HEK293T (cell line): ENCODE measurements at places on chromosomes 6 and 20.

GRCh38 chr20:48933017-48933766, 11.7 kb downstream of the ARFGEF2 start:
- DNase-seq = no peak

DNA sequence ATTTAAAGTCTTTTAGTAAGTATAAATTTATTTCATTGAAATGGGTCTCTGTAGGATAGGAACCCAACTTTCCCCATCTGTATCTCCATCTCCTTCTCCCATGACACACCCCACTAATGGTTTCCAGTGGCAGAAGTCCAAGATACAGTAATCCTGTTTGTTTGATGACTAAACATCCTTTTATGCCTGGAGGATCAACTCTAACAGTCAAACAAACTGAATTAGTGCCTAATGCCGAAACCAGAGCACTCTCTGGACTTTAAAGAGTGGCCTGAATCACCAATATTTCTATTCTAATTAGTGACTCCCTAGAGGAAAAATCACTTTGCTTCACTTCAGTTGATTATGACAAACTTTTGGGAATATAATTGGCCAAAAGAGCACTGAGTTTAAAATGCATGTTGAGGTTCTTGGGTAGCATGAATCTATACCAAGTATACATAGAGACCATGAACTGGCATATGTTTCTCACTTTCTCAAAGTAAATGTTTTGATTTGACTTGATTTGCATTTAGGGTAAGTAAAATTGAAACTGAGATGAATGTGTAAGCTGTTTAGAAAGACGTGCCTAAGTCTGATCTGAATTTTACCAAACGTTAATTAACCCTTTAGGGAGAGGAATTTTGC, 776.4 kb upstream of the NRSN1 start:
- no peak for DNase-seq

DNA sequence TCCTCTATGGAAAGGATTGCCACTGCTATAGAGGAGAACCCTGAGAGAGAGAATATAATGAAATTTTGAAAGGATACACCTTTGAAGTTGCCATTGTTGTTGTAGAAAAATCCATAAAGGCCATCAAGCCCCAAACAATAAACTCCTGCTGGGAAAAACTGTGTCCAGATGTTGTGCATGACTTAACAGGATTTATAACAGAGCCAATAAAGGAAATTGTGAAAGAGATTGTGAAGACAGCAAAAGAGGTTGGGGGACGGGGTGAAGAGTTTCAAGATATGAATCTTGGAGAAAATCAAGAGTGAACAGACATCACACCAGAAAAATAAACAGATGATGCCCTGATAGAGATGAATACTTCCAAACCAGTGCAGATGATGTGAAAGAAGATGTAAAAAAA, 396.4 kb downstream of the BCKDHB start:
- DNase-seq = no peak

DNA sequence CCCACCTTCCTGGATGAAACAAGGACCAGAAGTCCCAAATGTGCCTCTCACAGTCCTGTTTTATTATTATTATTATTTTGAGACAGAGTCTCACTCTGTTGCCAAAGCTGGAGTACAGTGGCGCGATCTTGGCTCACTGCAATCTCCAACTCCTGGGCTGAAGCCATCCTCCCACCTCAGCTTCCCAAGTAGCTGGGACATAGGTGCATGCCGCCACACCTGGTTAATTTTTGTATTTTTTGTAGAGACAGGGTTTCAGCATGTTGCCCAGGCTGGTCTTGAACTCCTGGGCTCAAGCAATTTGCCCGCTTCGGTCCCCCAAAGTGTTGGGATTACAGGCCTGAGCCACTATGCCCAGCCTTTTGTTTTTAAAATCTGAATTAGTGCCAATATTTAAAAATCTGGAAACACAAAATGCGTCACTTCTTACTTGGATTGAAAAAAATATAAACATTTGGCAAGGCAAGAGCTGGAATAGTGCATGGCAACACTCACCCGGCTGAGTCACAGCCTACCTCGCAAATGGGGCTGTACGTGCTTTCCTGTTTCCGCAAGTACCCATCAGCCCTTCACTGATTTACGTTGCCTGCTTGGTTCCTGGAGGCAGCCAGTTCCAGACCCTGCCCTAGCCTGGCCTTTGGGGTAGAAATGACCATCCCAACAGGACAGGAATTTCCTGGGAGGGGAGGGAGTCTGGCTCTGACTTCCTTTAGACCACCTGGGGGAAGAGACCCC, 6.3 kb downstream of the SDCBP2 start:
- no peak for DNase-seq

DNA sequence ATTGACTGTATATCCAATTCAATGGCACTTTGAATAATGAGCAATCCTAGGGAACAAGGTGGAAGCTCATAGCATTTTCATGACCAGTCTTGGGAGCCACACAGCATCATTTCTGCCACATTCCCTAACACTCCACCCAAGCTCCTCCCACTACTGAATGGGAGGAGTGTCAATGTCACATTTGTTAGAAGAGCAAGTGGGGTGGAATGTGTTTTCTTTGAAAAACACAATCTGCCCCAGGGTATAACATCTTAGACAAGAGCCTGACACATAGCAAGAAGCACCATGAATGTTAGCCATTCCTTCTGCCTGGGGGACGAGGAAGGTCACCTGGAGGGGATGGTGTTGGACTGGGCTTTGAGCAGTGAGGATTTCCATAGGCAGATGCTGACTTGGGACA, 258.3 kb upstream of the PMEPA1 start:
- DNase-seq = no peak

GRCh38 chr6:109769213-109769612, 78.1 kb downstream of the FIG4 start:
- DNase-seq = no peak

DNA sequence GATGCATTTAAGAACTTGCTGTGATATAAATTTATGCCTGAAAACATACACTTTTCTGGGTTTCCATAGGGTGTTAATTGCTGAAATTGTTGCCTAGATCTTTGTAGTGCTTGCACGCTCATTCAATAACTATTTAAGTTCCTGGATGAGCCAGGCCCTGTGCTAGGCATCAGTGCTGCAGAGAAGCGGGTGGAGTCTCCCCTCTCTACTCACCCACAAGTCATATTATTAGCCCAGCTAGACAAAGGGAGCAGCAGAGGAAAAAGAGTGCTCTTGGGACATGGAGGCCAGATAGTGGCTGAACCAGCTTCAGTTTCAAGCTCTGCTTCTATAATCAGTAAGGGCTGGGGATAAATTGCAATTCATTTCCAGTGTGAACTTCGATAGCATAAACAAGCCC, 329.1 kb downstream of the TFAP2B start:
- DNase-seq = no peak

GRCh38 chr20:7362601-7363000, 577.7 kb downstream of the HAO1 start:
- DNase-seq = no peak

DNA sequence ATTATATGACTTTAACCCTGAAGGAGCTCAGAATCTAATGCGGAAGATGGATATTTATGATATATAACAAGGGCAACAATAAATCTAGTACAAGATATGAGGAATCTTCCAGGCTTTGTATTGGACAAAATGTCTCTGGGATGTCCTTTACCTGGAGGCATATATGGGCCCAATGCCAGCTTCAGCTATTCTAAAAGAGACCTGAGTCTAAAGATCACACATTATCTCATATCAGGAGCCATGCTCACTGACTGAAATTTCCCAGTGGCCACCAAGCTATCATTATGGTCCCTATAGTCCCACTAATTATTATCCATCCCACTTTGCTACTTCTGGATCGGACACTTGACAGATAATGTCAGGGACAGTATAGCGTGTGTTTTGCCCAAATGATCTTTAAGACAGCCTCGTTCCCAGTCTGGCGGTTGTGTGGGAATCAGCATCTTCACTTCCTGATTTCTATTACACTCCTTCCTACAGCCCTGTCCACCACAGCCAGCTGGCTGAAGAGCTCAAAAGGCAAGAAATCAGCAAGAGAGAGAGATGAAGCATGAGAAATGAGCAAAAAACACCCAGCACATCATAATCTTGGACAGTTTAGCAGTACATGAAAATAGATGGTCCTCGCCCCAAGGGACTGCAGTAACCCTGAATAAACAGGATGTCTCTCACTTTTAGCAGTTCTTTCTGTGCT, 34.9 kb downstream of the KLHL31 start:
- DNase-seq = no peak

DNA sequence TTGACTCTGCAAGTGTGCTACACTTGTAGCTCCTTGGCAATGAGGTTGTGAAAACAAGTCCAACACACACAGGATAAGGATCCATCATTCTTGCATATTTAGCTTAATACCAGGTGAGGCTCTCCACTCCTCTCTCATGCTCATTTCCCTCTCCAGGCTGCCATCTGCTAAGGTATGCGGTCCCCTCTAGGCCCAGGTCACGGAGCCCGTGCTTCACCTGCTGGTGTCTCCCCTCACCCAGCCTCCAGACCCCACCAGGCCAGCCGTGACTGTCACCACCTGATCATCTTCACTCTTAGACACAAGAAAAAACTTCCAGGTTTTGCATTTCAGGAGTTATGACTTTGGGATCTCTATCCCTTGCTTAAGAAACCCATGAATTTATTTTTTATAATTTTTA, 14.2 kb upstream of the NCR2 start:
- DNase-seq = no peak

DNA sequence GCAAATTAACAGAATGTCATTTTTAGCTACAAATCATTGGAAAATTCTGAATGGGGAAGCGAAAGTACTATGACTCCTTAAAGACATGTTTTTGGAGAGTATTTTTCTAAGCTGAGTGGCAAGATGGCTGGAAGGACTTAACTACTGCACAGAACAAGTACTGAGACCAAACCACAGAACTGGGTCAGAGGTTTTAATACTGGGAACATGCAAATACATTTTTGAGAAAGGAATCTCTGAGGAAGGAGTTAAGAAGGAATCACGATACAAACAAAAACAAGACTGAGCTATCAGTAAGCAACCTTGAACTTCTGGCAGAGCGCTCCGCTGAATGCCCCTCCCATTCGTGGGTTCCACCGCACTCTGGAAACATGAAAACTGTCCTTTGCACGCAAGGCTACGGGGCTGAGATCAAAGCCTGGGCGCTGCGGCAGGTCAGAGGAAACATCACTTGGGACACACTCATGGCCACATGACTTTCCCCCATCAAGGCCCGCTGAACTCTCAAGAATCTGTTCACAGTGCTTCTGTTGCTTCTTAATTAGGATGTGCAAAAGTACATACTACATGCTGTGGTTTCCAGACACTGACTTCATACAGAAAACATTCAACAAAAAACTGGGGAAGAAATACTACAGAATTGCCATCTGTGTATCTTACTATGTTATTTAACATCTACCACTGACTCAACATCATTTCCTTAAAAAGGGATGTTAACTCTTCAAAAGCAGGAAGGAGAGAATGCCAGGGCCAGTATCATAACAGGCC, 27.8 kb downstream of the SLC23A2 start:
- no peak for DNase-seq

DNA sequence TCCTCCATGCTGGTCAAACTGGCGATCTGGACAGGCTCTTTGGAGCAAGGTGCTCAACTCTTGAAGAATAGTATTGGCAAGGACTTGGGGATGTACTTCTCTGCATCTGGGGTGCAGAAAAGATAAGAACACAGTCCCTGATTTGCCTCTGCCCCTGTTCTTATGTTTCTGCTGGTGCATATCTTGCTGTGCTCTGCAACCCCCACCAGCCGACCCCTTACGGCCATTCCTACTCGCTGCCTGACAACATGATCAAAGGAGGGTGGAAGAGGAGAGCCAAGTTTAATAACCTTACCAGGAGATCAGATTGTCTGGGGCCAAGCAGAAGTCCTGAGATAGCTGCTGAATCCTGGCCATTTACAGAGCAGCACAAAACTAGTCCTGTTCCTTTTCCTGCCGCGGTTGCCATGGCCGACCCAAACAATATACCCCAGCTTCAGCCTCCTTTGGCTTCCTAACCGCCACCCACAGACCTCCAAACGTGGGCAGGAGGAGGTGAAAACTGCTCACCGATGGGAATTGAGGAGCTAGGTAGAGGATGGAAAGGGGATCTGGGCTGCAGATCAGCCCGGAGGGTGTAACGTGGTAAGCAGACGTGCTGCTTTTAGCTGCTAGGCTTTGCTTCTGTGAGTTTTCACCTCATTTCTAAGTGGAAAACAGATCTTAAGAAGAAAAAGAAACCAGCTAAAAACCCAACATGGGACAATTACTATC, 60.9 kb downstream of the ATXN1 start:
- no peak for DNase-seq

DNA sequence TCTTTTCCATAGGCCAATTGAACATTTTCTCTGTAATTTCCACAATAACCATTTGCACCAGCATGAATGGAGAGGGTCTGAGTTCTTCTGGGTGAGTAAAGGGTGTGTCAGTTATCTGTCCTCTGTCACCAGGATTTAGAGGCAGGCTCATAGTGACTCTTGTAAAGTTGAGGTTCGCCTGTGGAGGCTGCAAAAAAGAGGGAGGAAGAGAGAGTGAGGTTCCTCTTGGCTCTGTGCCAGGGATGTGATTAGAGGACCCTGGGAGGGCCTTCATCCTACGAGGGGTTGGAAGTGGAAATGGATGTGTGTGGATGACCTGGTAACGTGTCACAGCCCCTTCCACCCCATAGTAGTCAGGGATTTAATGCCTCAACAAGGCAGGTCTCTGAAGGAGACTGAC, 242.0 kb downstream of the ESR1 start:
- no peak for DNase-seq

- DNase-seq = no peak
Observed at GRCh38 chr6:31905041-31905440, 3.2 kb upstream of the ZBTB12 start.

DNA sequence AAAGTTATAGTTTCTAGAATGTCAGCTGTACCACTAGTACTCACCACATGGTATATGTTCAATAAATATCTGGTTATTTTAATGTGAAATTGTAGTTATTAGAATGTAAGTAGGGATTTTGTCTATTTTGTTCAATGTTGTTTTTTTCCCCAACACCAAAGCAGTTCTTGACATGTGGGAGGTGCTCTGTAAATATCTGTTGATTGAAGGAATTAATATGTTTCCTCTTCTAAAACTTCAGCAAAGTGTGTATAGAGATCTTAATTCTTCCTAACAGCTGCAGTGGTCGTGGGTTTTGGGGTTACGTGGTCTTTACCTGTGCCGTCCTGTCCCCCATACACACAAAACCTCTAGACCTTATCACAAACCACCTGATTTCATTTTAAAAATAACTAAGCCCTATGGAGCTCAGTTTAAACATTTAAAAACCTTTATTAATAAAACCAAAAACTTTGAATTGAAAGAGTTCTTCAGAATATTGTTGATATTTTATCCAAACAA, 471.9 kb upstream of the SOX4 start:
- no peak for DNase-seq

DNA sequence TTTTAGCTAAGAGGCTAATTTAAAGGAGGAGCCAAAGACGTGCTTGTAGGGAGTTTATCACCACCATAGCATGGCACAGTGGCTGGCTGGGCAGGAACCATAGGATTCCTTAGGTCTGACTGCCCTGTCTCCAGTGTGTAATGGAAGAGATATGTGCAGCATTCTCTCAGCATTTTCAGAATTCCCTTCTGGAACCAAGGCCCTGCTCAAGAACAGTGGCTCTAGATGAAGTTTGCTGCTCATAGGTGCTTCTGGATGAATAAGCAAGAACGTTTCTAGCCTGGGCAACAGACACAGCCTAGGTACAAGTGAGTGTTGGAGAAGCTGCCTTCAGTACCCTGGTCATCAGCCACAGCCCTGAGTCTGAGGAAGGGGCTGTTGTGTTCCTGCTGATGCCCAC, 69.1 kb downstream of the LCA5 start:
- DNase-seq = no peak
